ENCODE measurements at places on chromosomes 1 and 21. TPM values are rescaled to one million over a fixed set of nuclear protein-coding genes. Genes with fewer than 3 reads are reported as not detected.

The COL11A1 gene
- 0.52 TPM for polyA plus RNA-seq

- DNase-seq: no peak
These were observed 444.0 kb downstream of the SMYD3 start for GRCh38 chr1:246063013-246063616.

The SYPL2 gene
- 2.8 TPM for polyA plus RNA-seq

The PLXNA2 gene
- 48.7 TPM for polyA plus RNA-seq

The CACNA1S gene
- not detected for polyA plus RNA-seq

- no peak for DNase-seq
These were observed 6.0 kb downstream of the CYB561D1 start for GRCh38 chr1:109499661-109500536.
